ENCODE measurements at places on chromosomes 2 and 18.
A peak's percentile ranks its signal among the peaks of the same experiment; 100 is the strongest.

- H3K27me3 ChIP-seq: no peaks in the 10 kb centered on the region
- peak; percentile 89 for DNase-seq
Observed at GRCh38 chr2:96305091-96305978, at the start of gene SNRNP200. Gene SNRNP200, minus strand, starts transcription at chr2:96305546. Its CDS starts 109 bp downstream, at chr2:96305437.

DNA sequence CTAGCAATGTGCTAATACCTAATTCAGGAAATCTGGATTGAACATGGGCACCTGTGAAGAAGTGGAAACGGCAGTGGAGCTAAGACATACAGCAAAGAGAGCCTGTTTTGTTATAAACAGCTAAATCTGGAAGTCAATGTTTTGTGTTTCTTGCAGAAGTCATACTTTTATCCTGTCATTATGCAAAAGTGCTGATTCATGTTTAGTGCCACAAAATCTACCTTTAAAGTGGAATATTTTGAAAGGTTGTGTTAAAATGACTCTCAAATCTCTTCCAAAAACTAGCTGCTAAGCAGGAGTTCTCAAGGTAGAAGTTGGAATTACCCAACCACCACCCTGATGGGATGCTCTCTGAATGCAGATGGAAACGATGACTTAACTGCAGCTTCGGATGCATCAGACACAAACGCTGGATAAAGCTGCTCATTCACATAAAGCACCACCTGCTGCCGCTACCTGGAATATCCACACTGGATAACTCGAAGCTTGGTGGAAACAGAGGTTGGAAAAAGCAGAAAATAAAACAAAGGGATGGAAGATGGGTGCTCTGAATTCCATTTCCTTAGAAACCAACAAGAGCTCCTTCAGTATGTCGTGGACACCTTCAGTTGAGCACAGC is 132.6 kb upstream of the ZNF236 start:
- H3K4me1 ChIP-seq: peaks cover 12% of the 10 kb centered on the region
- H3K27me3 ChIP-seq: peaks cover 32% of the 10 kb centered on the region
- H3K27ac ChIP-seq: no peak overlapping the region
- DNase-seq: no peak
- no peaks in the 10 kb centered on the region for H3K36me3 ChIP-seq

GRCh38 chr2:198315791-198316630 is 511.6 kb downstream of the PLCL1 start:
- no peak for DNase-seq
- no peak overlapping the region for H3K27ac ChIP-seq
- H3K27me3 ChIP-seq: peaks cover 70% of the 10 kb centered on the region
- peaks cover 1% of the 10 kb centered on the region for H3K4me1 ChIP-seq

DNA sequence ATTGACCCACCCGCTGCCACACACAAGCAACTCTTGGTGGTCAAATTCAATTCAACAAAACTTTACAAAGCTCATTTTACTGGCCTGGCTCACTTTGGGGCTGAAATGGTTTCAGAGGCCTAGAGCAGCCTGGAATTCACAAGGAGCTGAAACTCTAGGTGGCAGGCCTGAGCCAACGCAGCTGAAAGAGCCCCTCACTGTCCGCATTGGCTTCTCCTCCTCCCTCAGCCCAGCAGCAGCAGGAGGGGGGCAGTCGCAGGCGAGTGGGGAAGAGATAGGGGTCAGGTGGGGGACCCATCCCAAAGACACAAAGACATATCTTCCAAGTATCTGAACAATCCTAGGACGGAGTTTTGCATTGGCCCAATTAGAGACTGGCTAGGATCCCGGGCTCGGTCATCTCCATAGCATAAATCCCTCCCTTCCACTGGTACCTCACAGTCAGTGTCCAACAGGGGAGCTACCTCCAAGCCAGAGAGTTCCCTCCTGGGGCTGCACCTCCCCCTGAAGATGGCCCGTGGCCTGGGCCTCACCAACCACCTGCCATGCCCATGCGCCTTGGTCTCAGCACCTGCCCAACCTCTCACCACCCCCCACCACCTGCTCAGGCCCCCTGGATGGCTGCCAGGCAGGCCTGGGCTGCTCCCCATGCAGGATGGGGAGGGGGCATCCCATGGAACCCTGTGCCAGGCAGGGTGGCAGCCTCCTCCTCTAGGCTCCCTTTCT is 113.4 kb downstream of the ZBTB7C start:
- H3K27ac ChIP-seq: no peak overlapping the region
- H3K36me3 ChIP-seq: no peaks in the 10 kb centered on the region
- DNase-seq: no peak
- no peak overlapping the region for H3K4me3 ChIP-seq
- H3K27me3 ChIP-seq: no peaks in the 10 kb centered on the region

DNA sequence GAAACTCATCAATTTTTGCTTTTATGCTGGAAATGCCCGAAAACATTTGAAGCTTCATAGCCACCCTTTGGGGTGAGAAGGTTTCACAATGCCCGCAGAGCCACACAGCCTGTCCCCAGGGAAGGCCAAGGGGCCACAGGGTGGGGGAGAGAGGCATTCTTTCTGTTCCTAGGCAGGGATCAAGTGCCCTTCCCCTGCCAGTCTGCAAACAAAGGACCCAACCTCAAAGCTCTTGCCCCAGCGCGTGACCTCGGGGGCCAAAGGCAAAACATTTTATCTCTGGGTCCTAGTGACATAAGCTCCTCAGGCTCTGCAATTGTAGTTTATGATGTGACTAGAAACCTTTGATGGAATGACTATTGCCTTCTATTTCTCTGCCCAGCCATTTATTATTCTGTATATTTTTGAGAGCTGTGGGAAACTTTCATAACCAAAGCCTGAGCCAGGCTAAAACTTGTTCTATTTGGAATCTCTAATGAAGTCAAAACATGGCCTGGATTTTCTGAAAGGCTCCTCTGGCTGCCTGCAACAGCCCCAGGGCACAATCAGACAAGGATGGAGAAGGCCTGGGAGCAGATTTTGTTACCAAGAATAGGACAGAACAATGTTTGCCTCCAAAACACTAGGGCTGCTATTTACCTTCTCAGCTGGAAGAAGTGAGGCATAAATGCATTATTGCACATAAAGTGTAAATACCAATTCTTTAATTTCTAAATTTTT is 137.2 kb upstream of the KCTD1 start:
- H3K36me3 ChIP-seq: no peaks in the 10 kb centered on the region
- no peak for DNase-seq
- H3K27ac ChIP-seq: no peak overlapping the region
- peaks cover 44% of the 10 kb centered on the region for H3K27me3 ChIP-seq

All from T-helper 2 cell treated with Interferon-gamma antibody and Interleukin-4, amounts not matched to agents 5 μg/mL and 100 μg/mL, for 36 hours (primary cell).